Activated T-helper 1 cell treated with anti-CD3 and anti-CD28 coated beads, Interleukin-12 subunit alpha, Interleukin-12 subunit beta, Interleukin-2, Interleukin-4 antibody, amounts not matched to agents 30 ng/mL and 10 ng/mL and 1 ng/mL, durations not matched to agents 14 hours and 24 hours and 36 hours (primary cell): ENCODE measurements at places on chromosomes 7 and 10. TPM values are rescaled to one million over a fixed set of nuclear protein-coding genes. Genes with fewer than 3 reads are reported as not detected.

Gene LRCH4
- total RNA-seq, result 104 and 107 TPM in 2 replicates

Gene FBXL13
- 0.34 and 0.54 TPM in 2 replicates for total RNA-seq

- no peak for DNase-seq
Observed at GRCh38 chr7:135673360-135673706, 11.0 kb downstream of the STMP1 start.

GRCh38 chr10:93392121-93392520 lies 90.0 kb downstream of the MYOF start:
- no peak for DNase-seq

Gene ACHE
- 0.17 and 0.21 TPM in 2 replicates for total RNA-seq

DNA sequence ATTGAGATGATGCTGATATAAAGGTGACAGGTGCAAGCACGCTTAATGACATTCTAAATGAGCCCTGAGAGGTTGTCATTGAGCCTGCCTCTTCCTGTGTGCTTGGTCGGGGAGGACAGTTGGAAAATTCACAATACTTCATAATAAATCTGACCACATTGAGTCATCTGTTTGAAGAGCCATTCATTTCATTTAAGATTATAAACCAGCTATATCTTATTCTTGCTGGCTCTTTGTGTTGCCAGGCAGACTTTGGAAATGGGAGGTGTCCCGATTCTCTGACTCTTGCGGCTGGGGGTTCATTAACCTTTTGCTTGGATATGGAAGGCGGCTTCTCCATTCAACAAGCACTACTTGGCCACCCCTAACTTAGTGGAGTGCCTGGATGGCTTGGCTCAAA lies 198.2 kb downstream of the FANK1 start:
- no peak for DNase-seq

GRCh38 chr7:19970514-19970913 lies 197.1 kb upstream of the TMEM196 start:
- no peak for DNase-seq

GRCh38 chr10:79063661-79064492 lies 4.9 kb upstream of the ZMIZ1 start:
- no peak for DNase-seq

DNA sequence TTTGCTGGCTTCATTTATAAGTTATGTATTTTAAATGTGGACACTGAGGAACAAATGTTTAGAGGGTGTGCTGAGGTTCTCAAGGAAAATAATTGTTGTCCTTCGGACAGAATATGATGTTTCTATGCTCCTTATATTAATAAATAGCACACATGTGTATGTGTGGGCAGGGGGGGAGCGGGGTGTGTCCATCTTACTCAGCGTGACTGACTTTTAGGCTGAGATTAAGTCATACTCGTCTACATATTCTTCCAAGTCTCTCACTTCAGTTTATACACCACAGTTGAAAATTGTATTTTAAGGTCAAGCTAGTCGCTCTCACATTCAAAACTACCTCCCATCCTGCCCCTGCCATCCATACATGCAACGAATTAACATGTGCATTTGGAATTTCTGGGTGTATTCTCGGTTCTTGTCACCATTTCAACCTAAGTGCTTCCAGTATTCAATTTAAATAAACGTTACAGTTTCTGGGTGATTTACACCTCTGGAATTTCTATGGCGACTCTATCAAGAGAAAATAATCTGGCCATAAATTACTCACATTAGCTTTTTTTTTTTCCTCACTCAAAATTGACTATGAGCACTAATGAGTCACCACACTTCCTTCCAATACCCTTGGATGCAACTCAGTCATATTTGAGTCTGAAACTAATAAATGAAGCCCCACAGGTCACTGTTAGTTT lies 3.3 kb downstream of the PCDH15 start:
- DNase-seq, result no peak

GRCh38 chr10:35040760-35041501 lies 49.2 kb downstream of the CUL2 start:
- DNase-seq, result no peak

Gene NEUROD6
- not detected in 2 replicates for total RNA-seq

DNA sequence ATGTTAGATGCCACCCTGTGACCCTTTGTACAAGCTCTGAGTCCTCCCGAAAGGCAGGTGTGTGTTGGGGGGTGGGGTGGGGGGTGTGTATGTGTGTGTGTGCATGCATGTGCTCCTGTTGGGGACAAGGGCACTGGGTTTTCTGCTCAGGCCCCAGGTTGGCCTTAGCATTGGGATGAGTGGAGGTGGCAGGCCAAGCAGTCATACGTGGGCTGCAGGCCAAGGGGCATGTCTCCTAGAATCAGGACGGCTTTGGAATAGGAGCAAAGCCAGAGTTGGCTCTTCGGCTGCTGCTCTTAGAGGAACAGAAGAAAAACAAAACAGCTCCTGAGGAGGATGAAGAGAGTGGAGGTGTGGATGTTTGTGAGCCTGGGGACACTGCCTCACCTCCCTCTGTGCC lies 26.0 kb downstream of the HSPA12A start:
- no peak for DNase-seq
